8988T (cell line): ENCODE measurements at places on chromosomes 11 and 22.

DNA sequence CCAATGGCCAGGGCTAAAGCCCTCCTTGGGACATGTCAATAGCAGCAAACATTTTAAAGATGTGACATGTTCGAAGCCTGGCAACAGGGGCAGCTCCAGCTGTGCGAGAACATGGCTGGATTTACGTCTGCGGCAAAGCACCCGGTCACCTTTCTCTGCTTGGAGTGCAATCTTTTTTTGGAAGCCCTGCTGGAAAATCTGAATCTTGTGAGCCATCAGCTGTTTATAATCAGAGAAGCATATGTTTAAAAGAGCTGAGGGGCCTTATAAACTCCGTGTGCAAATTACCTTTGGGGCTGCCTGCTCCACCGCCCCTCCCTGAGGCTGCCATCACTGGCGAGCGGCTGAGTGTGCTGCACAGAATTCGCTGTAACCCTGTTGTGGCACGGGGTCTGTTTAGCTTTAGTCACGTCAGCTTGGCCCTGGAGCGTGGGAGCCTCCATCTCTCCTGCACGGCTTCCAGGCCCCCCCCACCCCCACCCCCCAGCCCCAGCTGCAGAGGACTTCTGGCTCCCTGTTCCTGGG, 9.0 kb upstream of the KCNQ1OT1 start:
- DNase-seq, result no peak

DNA sequence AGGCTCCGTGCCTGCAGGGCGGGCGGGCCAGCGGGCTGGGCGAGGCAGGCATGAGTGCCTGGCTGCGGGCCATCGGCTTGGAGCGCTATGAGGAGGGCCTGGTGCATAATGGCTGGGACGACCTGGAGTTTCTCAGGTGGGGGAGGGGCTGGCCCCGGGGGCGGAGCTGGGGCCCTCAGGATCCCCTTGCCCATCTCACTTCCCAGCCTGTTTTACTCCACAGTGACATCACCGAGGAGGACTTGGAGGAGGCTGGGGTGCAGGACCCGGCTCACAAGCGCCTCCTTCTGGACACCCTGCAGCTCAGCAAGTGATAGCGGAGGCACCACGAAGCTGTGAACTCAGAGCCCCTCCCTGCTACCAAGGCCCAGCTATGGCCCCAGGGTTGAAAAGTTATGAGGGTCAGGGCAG, 5.9 kb downstream of the PHOX2A start:
- DNase-seq, result peak; percentile 100

GRCh38 chr22:35195821-35196220, 61.5 kb upstream of the HMGXB4 start:
- no peak for DNase-seq

DNA sequence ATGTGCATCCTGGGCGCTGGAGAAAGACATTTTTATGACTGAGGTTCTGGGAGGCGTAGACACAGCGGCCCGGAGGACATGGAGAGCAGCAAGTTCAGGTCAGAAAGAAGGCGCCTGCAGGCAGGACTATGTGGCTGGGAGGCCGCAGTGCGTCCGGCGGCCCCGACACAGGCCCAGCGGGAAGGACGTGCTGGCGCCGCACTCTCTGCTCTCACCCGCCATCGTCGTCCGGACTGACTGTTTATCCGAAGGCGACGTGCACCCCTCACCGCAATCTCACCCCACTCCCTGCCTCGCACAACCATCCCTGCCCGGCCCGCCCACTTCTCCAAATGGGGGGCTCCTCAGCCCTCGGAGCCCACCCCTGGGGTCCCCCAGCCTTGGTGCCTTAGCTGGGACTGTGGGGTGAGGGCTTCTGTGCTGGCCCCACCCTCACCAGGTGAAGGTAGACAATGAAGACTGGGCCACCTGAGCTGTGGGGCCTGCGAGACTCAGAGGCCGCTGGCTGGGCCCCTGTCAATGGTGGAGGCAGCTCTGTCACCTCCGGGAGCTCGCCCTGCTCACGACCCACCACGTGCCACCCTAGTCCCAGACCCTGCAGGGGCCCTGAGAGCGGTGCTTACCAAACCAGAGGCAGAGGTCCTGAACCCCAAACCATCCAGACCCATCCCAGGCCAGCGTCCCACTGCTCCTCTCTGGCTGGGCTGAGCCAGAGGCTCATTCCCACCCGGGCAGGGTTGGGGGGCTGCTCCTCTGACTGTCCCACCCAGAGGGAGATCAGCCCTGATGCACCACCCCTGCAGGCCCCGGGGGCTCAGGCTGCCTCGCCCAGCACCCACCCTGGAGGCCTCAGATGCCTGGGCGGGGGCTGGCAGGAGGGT, 16.2 kb upstream of the MUC5B start:
- peak; percentile 9 for DNase-seq

DNA sequence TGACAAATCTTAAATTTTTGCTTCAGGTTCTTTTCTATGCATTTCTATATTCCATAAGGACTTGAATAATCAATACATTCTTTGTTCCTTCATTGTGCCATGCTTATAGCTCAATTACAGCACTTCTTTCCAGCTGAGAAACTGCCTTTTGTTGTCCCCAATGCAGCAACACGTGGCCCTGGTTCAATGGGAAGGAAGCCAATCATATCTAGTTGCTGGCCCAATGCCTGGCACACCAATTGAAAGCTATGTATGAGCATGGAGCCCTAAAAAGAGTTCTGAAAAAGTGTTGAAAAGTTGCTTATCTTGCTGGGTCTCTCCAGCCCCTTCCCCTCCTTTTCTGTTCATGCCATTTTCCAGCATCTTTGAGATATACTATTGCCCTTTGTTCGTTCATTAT, 448.0 kb upstream of the FAT3 start:
- no peak for DNase-seq

GRCh38 chr11:131874070-131874469, 503.7 kb downstream of the NTM start:
- no peak for DNase-seq

DNA sequence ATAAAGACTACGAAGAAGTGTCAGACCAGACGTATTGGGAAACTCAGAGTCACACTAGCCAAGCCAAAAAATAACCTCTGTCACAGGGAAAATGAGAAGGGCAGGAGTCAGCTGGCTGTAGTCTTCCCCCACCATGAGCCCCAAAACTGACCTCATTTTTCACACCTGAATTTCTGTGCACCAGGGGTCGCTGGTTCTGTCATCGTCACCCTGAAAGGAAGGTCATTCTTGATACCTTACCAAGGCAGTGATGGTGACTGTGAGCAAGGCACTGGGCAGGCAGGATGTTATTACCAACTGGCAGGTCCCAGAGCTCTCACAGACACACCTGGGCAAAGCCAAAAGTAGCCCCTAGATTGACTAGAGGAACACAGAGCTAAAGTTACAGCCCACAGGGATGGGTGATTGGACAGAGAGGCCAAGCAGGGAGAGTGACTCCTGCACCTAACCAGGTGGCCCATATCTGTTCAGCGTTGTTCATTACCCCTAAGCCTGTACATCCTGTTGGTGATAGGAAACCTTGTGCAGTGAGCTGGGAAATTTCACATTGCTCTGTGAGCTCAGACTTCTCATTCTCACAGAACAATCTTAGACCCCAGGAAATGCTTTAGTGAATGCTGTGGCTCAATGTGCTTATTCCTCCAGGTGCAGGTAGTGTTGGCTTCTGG, 32.3 kb upstream of the OR56A1 start:
- no peak for DNase-seq

DNA sequence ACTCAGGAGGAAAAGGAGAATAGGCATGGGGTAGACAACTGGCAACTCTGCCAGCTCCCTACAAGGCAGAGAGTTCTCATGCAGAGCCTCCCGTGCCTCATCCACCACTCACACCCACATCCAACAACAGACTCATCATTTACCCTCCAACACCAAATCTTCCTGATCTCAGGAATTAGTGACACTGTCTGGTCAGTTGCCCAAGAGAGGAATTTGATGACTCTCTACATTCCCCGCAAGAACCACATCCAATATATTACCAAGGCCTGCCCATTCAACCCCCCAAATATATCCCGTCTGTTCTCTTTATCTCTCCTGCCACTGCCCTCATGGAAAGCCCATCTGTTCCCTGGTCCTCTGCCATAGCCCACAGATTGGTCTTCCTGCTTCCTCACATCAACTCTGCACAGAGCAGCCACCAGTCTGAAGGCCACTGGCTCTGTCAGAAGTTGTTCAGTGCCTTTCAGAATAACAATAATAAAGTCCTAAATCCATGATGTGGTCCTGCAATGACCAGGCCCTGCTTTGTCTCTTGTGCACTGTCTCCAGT, 57.5 kb upstream of the CD82 start:
- no peak for DNase-seq

- no peak for DNase-seq
These were observed 24.7 kb downstream of the KCNE3 start for GRCh38 chr11:74442636-74443035.

DNA sequence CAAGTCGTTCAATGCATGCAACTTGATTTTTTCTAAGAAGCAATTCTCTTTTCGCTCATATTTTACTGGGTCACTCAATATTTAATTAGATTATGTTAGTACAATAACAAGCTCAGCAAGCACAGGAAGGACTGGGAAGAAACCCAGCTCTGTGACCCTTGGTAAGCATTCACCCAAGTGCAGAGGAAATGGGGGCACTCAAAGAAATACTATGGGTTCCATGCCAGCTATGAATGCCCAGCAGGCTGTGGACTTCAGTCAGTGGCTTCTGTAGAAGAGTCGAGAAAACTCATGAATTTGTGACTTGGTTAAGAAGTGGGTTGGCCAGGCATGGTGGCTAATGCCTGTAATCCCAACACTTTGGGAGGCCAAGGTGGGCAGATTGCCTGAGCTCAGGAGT, 123.6 kb downstream of the GALNT18 start:
- DNase-seq, result no peak

- DNase-seq, result no peak
These were observed 347.0 kb upstream of the SYN3 start for GRCh38 chr22:33405194-33405593.

GRCh38 chr22:30717952-30718351, 23.3 kb downstream of the OSBP2 start:
- no peak for DNase-seq

DNA sequence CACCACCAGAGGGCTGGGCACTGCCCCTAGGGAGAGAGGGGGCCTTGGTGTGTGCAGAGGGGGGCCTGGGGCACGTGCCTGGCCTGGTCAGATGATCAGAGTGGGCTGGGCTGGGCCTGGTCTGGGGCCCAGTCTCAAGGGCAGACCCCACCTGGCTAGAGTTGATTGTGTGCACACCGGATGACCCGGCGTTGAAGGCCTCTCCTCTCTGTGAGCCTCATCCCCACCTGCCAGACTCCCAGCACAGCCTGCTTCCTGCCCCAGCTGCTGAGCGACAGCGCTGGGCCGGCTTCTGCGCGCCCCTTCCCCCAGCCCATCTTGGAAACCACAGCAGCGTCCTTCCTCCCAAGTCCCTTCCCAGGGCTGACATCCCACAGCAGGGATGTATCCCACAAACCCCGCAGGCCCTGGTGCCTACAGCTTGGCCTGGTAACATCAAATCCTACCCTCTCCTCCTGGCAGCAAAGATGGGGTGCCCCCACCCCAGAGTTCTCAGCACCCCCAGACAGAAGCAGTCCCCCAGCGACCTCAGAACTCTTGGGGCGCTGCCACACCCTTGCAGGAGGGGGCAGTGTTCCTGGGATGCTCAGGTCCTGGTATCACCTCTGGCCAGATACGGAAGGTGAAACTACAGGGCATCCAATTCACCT, 11.0 kb upstream of the TSSC4 start:
- no peak for DNase-seq

- no peak for DNase-seq
These were observed 53.5 kb downstream of the ENDOD1 start for GRCh38 chr11:95143106-95143681.

GRCh38 chr11:121603316-121603715, 150.5 kb upstream of the SORL1-AS1 start:
- no peak for DNase-seq
